ENCODE measurements at places on chromosomes 7 and 10.

DNA sequence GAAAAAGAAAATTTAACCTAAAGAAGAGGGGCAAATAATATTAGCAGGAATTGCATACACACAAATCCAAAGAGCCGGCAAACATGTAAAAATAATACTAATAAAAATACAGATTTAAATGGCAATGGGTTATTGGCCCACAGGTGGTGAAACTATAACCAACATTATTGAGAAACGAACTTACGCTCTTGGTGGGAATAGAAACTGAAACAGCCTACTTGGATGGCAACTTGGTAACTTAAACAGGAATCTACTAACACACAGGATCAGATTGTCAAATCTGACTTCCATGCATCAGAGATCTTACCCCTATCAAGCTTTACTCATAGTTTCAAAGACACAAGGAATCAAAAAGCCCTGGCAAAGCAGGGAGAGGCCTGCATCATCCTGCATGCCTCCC lies 66.5 kb downstream of the ANLN start:
- no peak for DNase-seq

GRCh38 chr10:1003884-1004670 lies 15.8 kb downstream of the GTPBP4 start:
- DNase-seq = no peak

- DNase-seq = no peak
Measured at GRCh38 chr10:44939691-44940401, 19.8 kb upstream of the RASSF4 start.

DNA sequence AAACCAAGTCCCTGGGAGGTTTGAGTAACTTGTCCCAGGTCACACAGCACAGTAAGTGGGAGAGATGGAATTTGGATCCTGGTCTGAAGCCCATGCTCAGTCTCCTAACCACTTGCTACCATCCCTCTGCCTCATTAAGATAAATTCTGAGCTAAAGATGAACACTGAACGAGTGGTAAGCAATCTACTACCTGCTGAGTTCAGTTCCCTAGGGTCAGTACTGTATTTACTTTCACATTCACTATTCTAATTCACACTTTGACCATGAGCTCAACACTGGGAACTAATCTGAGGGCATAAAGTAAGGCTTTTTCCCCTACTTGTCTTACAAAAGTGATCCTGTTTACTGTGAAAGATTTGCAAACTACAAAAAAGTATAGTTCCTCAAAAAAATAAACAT lies 2.4 kb downstream of the UROS start:
- no peak for DNase-seq

Measured in mucosa of gallbladder (tissue), 1 donor.